ENCODE measurements at places on chromosomes 5 and 9.

- no peaks in the 10 kb centered on the region for H3K27me3 ChIP-seq
- no peak for DNase-seq
- H3K4me1 ChIP-seq: peaks cover 35% of the 10 kb centered on the region
- no peak overlapping the region for H3K4me3 ChIP-seq
- H3K36me3 ChIP-seq: peaks cover 2% of the 10 kb centered on the region
- H3K27ac ChIP-seq: no peak overlapping the region
Observed at GRCh38 chr5:142821733-142822487, 51.7 kb downstream of the ARHGAP26 start.

- H3K27ac ChIP-seq: no peak overlapping the region
- no peak for DNase-seq
- H3K36me3 ChIP-seq: no peaks in the 10 kb centered on the region
- no peaks in the 10 kb centered on the region for H3K4me1 ChIP-seq
- no peak overlapping the region for H3K4me3 ChIP-seq
Observed at GRCh38 chr5:67771221-67771620, 444.3 kb upstream of the PIK3R1 start.

GRCh38 chr9:116504893-116505480 lies 182.1 kb upstream of the TRIM32 start:
- DNase-seq: no peak
- no peaks in the 10 kb centered on the region for H3K27me3 ChIP-seq
- no peak overlapping the region for H3K27ac ChIP-seq
- H3K4me1 ChIP-seq: peaks cover 4% of the 10 kb centered on the region
- H3K36me3 ChIP-seq: peaks cover 13% of the 10 kb centered on the region

GRCh38 chr9:87527211-87527916 lies 29.7 kb downstream of the DAPK1 start:
- DNase-seq: no peak
- no peaks in the 10 kb centered on the region for H3K36me3 ChIP-seq
- H3K4me1 ChIP-seq: no peaks in the 10 kb centered on the region
- H3K27me3 ChIP-seq: no peaks in the 10 kb centered on the region
- no peak overlapping the region for H3K4me3 ChIP-seq

- H3K27me3 ChIP-seq: peaks cover 8% of the 10 kb centered on the region
- H3K36me3 ChIP-seq: no peaks in the 10 kb centered on the region
- no peak overlapping the region for H3K27ac ChIP-seq
- DNase-seq: no peak
- H3K4me1 ChIP-seq: no peaks in the 10 kb centered on the region
- H3K4me3 ChIP-seq: no peak overlapping the region
Observed at GRCh38 chr5:2191972-2192371, 309.2 kb upstream of the IRX4 start.

- H3K4me3 ChIP-seq: no peak overlapping the region
- H3K4me1 ChIP-seq: no peaks in the 10 kb centered on the region
- peaks cover 41% of the 10 kb centered on the region for H3K36me3 ChIP-seq
- DNase-seq: no peak
- no peak overlapping the region for H3K27ac ChIP-seq
Observed at GRCh38 chr9:98783518-98784226, 12.7 kb downstream of the ANKS6 start.

GRCh38 chr9:128657796-128658195 lies 1.1 kb upstream of the DYNC2I2 start:
- DNase-seq: no peak
- H3K4me1 ChIP-seq: peaks cover 6% of the 10 kb centered on the region
- peak overlapping the region; percentile 100 for H3K27ac ChIP-seq
- no peaks in the 10 kb centered on the region for H3K36me3 ChIP-seq
- peak overlapping the region; percentile 96 for H3K4me3 ChIP-seq

DNA sequence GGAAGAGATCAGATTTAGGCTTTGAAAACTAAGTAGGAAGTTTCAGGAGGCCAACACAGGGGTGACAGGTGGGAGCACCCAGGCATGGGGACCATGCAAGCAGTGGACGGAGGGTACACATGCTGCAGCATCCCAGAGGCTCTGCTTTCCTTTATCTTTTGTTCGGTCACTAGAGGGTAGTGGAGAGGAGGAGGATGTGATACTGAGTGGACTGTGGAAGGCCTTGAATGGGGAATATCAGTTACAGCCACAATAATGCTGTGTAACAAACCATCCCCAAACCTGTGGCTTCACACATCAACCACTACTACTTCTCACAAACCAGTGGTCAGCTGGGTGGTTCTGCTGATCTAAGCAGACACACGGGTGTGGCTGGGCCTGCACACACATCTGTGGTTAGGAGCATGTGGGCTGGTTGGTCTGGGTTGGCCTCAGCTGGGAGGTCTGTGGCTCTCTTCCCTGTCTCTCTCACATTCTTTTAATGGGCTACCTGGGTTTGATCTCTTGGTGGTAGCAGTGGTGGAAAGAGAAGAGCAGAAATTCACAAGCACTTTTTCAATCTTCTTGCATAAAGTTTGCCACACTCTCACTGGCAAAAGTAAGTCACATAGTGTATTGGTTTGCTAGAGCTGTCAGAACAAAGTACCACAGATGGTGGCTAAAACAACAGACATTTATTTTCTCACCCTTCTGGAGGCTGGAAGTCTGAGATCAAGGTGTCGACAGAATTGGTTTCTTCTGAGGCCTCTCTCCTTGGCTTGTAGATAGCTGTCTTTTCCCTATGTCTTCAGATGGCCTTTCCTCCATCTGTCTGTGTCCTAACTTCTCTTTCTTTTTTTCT lies 238.7 kb downstream of the AGTPBP1 start:
- DNase-seq: no peak
- H3K4me1 ChIP-seq: no peaks in the 10 kb centered on the region
- H3K36me3 ChIP-seq: no peaks in the 10 kb centered on the region
- H3K4me3 ChIP-seq: no peak overlapping the region

DNA sequence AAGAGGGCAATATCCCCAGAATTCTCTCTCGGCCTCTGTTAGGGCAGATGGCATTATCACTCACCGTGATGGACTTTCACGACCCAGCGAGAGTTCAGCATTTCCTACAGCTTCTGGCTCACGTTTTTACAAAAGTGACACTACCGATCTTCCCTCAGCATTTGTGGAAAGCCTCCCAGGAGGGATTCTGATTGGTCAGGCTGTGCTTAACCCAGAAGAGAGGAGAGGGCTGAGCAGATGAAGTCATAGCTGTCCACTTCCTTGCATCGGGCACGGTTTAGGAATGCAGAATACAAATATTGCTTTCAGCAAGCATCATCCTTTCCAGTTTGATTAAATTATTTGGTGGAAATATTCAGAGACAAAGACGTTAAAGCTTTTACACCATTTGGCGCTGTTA lies 277.4 kb upstream of the MSX2 start:
- peaks cover 4% of the 10 kb centered on the region for H3K36me3 ChIP-seq
- no peak for DNase-seq
- no peaks in the 10 kb centered on the region for H3K27me3 ChIP-seq
- H3K4me1 ChIP-seq: no peaks in the 10 kb centered on the region
- H3K4me3 ChIP-seq: no peak overlapping the region

GRCh38 chr9:16572005-16572734 lies 298.3 kb downstream of the BNC2 start:
- H3K4me1 ChIP-seq: no peaks in the 10 kb centered on the region
- no peak for DNase-seq
- no peaks in the 10 kb centered on the region for H3K27me3 ChIP-seq
- H3K36me3 ChIP-seq: no peaks in the 10 kb centered on the region
- no peak overlapping the region for H3K4me3 ChIP-seq
- no peak overlapping the region for H3K27ac ChIP-seq

DNA sequence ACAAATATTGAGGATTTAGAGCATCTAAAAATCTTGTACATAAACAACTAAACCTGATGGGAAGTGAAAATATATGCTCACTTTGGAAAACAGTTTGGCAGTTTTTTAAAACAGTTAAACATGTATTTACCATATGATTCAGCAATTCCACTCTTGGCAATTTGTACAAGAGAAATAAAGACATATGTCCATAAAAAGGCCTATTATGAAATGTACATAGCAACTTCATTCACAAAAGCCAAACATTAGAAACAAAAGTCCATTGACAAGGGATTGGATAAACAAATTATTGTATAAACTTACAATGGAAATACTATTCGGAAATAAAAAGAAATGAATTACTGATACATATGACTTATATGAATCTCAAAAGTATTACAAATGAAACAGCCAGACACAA lies 196.2 kb upstream of the SLC24A2 start:
- no peak overlapping the region for H3K27ac ChIP-seq
- no peak for DNase-seq
- no peak overlapping the region for H3K4me3 ChIP-seq
- H3K27me3 ChIP-seq: no peaks in the 10 kb centered on the region
- H3K4me1 ChIP-seq: no peaks in the 10 kb centered on the region
- no peaks in the 10 kb centered on the region for H3K36me3 ChIP-seq

- H3K27ac ChIP-seq: no peak overlapping the region
- peaks cover 6% of the 10 kb centered on the region for H3K4me1 ChIP-seq
- no peak for DNase-seq
- peaks cover 73% of the 10 kb centered on the region for H3K36me3 ChIP-seq
- H3K4me3 ChIP-seq: no peak overlapping the region
Observed at GRCh38 chr5:137715456-137715855, 20.4 kb downstream of the KLHL3 start.

DNA sequence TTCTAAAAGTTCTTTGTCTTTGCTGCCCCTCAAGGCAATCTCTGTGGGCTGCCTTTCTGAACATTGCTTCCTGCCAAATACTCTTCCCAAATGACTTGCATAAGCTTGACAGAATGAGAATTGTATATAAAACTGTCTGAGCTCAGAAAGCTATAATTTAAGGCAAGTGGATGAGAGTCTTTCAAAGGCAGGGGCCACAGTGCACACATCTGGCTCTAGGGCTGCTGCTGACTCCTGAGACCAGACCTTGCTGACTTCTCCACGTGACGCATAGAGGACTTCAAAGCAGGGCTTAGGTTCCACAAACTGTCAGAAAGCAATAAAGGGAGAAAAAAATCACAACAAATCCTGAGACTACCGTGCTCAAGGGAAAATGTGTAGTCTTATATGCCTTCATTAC lies 79.4 kb upstream of the DIRAS2 start:
- H3K4me3 ChIP-seq: no peak overlapping the region
- H3K4me1 ChIP-seq: no peaks in the 10 kb centered on the region
- no peak for DNase-seq
- H3K27me3 ChIP-seq: peaks cover 4% of the 10 kb centered on the region
- H3K36me3 ChIP-seq: no peaks in the 10 kb centered on the region
- H3K27ac ChIP-seq: no peak overlapping the region

GRCh38 chr5:121182788-121183490 lies 668.7 kb upstream of the FTMT start:
- no peak for DNase-seq
- no peaks in the 10 kb centered on the region for H3K4me1 ChIP-seq
- no peaks in the 10 kb centered on the region for H3K27me3 ChIP-seq
- H3K27ac ChIP-seq: no peak overlapping the region

GRCh38 chr5:89597878-89598277 lies 714.9 kb upstream of the MEF2C start:
- DNase-seq: no peak
- H3K27ac ChIP-seq: no peak overlapping the region
- H3K36me3 ChIP-seq: no peaks in the 10 kb centered on the region
- no peaks in the 10 kb centered on the region for H3K4me1 ChIP-seq
- no peaks in the 10 kb centered on the region for H3K27me3 ChIP-seq

GRCh38 chr5:173282916-173283315 lies 45.3 kb downstream of the STC2 start:
- H3K4me1 ChIP-seq: peaks cover 8% of the 10 kb centered on the region
- no peak for DNase-seq
- no peak overlapping the region for H3K4me3 ChIP-seq
- H3K36me3 ChIP-seq: no peaks in the 10 kb centered on the region
- H3K27me3 ChIP-seq: peaks cover 62% of the 10 kb centered on the region

DNA sequence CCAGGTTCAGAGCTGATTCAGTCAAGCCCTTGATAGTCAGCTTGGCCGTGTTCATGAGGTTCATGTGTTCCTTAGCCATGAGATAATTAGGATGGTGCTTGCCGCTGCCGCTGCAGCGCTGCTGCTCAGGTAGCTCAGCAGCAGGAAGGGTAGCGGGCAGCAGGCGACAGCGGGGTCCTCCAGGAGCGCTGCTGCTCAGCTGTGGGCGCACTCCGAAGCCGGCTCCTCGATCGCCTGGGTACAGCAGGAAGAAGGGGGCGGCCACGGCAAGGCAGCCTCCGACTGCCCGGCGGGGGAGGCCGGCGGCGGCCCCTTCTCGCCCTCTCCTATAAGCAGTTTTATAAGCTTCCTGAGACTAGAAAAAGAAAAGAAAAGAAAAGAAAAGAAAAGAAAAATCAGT lies 1253.6 kb downstream of the EFNA5 start:
- H3K27ac ChIP-seq: no peak overlapping the region
- no peaks in the 10 kb centered on the region for H3K4me1 ChIP-seq
- DNase-seq: no peak
- no peaks in the 10 kb centered on the region for H3K36me3 ChIP-seq

DNA sequence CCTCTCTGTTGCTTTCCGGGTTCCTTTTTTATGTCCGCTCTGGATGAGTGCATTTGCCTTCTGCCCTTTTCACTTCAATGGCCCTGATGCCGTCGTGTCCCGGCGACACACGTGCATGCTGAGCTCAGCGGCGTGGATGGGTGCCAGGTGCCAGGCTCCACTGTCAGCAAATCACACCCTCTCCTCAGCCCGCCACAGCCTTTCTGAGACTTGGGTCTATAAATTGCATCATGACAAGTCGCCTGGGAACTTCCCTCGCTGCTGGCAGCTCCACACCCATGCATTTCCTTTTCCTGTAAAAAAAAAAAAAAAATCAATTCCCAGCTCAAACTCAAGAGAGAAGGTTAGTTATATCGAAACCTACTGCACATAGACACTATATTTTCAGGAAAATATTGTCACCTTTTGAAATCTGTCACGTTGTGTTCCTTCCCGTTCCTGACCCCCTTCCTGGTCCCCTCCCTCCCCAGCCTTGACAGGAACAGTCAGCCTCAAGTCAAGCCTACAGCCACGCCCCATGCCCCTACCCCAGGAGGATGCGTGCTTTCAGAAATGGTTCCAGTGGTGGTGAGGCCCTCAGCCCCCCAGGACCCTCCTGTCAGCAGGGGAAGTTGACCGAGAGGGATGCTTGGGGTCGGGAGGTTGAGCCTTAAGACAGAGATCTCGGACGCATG lies 110.3 kb upstream of the PTCH1 start:
- peak overlapping the region; percentile 64 for H3K4me3 ChIP-seq
- H3K27me3 ChIP-seq: peaks cover 10% of the 10 kb centered on the region
- no peaks in the 10 kb centered on the region for H3K36me3 ChIP-seq
- DNase-seq: no peak

DNA sequence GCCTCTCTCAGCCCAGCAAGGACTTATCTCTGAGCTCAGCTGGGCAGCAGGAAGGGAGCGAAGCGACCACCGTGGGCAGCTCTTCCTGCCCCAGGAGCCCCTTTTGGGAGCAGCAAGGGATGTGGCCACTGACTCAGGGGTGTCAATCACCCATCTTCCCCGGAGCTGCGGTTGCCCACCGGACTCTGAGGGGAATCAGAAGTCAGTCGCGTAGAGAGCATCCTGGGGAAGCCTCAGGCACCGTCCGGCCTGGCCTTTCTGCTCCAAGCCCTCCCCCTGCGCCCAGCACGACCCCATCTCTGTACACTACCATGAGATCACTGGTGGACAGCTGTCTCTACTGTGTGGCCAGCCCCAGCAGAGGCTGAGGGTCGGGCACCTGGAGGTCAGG lies 24.6 kb downstream of the GFI1B start:
- peaks cover 19% of the 10 kb centered on the region for H3K27me3 ChIP-seq
- no peak overlapping the region for H3K4me3 ChIP-seq
- H3K4me1 ChIP-seq: peaks cover 2% of the 10 kb centered on the region
- DNase-seq: no peak
